Uterus (tissue), 4 donors: ENCODE measurements at places on chromosomes 12 and 14. TPM values are rescaled to one million over a fixed set of nuclear protein-coding genes. Genes with fewer than 3 reads are reported as not detected.

Gene SLC16A7
- 32.4 TPM for total RNA-seq

Gene MUCL1
- total RNA-seq: not detected

Gene ZBTB39
- 9.2 TPM for total RNA-seq

Gene SNAPC1
- 7.0 TPM for total RNA-seq

Gene CYP46A1
- 0.26 TPM for total RNA-seq

GRCh38 chr14:102732924-102733323 lies 44.3 kb upstream of the TRAF3 start:
- no peaks in the 10 kb centered on the region for H3K36me3 ChIP-seq
- no peak for DNase-seq
- no peaks in the 10 kb centered on the region for H3K4me1 ChIP-seq
- no peak overlapping the region for H3K4me3 ChIP-seq
- H3K27ac ChIP-seq: no peak overlapping the region

DNA sequence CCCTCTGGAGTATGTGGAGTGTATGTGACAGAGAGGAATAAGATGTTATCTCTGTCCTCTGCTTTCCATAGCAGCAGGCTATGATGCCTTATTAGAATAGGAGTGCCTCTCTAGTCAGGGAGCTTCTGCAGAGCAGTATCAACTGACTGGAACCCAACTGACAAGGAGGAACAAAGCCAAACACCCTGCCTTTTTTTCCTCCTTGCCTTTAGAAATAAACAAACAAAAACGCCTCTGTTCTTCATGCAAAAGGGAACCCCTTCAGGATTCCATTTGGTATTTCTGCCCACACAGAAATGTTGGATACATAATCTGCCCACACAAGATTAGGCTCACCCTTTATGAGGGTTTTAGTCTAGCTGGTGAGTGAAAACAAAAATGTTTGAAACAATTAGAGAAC lies 50.3 kb downstream of the VRK1 start:
- no peaks in the 10 kb centered on the region for H3K27me3 ChIP-seq
- no peak overlapping the region for H3K27ac ChIP-seq
- DNase-seq: no peak
- H3K4me3 ChIP-seq: no peak overlapping the region
- H3K4me1 ChIP-seq: no peaks in the 10 kb centered on the region

DNA sequence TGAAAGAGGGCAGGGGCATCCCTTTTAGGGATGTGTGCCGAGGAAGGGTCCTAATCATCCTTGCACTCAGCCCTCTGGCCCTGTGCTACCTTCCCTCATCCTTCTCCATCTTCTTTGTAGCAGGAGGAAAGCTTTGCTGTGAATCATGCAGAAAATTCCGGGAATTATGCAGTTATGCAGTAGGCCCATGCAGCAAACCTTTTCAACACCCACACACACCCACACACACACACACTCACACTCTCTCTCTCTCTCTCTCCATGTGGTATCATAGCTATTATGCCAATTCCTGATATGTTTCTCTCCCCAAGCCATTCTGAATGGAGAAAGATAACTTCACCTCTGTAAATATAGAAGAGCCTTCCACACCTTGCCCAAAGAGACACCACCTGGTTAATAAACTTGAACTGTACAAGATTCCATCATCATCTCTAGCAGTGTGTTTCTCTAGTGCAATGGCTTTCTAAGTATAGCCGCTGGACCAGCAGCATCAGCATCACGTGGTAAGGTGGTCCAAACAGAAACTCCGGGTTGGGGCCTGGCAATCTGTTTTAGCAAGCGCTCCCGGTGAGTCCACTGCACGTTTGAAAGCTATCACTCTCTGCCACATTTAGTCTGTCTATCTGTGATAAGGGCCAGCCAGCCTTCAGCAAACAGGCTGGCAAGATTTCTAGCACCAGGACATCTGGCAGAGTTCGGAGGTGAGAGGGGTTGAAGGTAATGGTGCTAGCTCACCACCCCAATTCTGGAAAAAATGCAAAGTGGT lies 57.6 kb downstream of the MDM2 start:
- no peak overlapping the region for H3K4me3 ChIP-seq
- no peaks in the 10 kb centered on the region for H3K27me3 ChIP-seq
- H3K4me1 ChIP-seq: no peaks in the 10 kb centered on the region
- no peak for DNase-seq
- no peak overlapping the region for H3K27ac ChIP-seq

- no peaks in the 10 kb centered on the region for H3K27me3 ChIP-seq
- no peaks in the 10 kb centered on the region for H3K4me1 ChIP-seq
- peak; percentile 29 for DNase-seq
- H3K4me3 ChIP-seq: no peak overlapping the region
Observed at GRCh38 chr14:93137864-93138263, 22.1 kb upstream of the ITPK1 start.

DNA sequence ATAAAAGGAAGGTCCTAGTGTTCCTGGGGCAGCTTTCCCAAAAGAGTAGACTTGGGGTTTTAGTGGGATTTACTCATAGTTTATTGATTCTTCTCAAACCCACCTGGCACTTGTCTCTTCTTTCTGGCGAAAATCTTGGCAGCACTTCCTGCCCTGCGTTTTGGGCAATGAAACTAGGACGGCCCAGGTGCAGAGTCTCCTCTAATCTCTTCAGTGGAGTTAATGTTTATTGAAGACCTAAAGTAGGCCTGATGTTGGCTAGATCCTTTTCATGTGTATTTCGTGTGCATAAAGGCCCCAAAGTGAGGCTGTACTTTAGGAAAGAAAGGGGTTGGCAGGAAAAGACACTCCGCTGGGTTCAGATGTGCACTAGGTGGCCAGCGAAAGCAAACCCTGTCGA lies 5.1 kb downstream of the WNT5B start:
- H3K27ac ChIP-seq: no peak overlapping the region
- no peak overlapping the region for H3K4me3 ChIP-seq
- no peaks in the 10 kb centered on the region for H3K27me3 ChIP-seq
- H3K36me3 ChIP-seq: no peaks in the 10 kb centered on the region
- H3K4me1 ChIP-seq: no peaks in the 10 kb centered on the region
- no peak for DNase-seq

DNA sequence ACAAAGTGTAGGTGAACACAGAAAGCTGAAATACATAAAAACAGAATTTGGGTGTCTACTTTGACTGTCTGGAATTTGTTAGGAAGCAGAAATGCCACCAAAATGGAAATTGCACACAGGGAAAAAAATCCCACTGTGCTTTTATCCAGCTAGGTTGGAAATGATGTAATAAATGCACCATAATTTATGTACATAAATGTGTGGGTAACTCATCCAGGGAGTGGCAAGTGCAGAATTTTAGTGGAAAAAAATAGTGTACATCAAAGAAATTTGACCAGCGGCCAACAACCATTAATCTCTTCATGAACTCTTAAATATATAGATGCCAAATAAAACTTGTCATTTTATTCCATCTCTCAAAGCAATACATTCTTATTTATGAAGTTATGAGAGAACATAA lies 105.6 kb downstream of the LLPH start:
- H3K27ac ChIP-seq: no peak overlapping the region
- H3K4me3 ChIP-seq: no peak overlapping the region
- no peak for DNase-seq
- no peaks in the 10 kb centered on the region for H3K36me3 ChIP-seq

DNA sequence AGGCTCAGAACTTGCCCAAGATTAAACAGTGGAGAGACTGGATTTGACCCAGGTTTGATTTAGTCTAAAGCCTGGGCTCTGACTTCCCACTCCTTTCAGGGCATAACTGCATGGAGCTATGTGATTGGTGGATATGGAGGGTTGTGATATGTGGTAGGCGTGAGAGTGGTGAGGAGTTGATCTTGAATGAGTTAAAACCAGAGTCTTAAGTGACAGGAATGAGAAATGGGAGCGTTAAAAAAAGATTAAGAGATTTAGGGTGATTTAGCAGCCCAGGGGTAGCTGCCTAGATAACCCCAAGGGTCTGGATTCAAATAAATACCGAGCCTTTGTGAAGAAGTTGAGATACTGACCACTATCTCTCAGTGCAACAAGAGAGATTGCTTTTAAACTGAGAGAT lies 8.4 kb downstream of the SYNDIG1L start:
- DNase-seq: no peak
- H3K36me3 ChIP-seq: no peaks in the 10 kb centered on the region
- H3K27me3 ChIP-seq: no peaks in the 10 kb centered on the region
- H3K4me1 ChIP-seq: no peaks in the 10 kb centered on the region
- H3K4me3 ChIP-seq: no peak overlapping the region
- H3K27ac ChIP-seq: no peak overlapping the region
